ENCODE measurements at places on chromosomes 6 and 20.

- DNase-seq: no peak
These were observed 166.1 kb downstream of the ZDHHC14 start for GRCh38 chr6:157547112-157547511.

DNA sequence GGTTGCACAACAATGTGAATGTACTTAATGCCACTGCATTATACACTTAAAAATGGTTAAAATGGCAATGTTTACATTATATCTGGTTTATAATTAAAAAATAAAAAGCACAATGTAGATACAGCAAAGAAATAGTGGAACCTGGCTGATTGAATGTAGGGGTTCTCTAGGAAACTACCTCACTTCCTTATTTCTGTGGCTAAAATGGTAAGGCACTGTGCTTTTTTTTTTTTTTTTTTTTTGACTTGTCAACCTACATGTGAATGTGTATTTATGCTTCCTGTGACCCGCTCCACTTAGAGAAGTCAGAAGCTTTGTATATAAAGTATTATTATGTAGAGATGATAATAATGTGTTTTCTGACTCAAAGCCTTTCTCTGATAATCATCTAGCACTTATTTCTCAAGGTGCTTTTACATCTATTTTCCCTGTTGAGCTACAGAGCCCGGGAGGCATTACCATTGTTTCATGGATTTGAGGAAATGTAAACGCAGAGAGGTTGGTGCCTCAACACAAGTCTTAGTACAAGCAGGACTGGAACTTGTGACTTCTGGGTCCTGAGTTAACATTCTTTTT lies 55.0 kb downstream of the SOX4 start:
- DNase-seq: no peak

DNA sequence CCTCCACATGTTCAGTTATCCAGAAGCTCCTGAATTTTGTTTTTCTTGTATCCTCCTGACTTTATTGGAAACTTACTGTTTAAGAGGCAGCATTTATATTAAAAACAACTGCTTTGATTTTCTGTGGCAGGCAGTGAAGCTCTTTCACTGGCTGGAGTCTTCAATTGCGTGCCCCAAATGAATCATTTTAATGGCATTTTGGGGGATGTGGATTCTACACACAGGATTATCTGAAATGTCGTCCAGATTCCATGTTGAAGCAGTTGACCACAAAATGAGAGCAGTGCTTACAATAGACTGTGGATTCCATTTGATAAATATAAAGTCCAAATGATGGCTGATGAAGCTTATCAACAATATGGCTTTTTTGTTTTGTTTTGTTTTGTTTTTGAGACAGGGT lies 41.0 kb upstream of the HIVEP1 start:
- no peak for DNase-seq

DNA sequence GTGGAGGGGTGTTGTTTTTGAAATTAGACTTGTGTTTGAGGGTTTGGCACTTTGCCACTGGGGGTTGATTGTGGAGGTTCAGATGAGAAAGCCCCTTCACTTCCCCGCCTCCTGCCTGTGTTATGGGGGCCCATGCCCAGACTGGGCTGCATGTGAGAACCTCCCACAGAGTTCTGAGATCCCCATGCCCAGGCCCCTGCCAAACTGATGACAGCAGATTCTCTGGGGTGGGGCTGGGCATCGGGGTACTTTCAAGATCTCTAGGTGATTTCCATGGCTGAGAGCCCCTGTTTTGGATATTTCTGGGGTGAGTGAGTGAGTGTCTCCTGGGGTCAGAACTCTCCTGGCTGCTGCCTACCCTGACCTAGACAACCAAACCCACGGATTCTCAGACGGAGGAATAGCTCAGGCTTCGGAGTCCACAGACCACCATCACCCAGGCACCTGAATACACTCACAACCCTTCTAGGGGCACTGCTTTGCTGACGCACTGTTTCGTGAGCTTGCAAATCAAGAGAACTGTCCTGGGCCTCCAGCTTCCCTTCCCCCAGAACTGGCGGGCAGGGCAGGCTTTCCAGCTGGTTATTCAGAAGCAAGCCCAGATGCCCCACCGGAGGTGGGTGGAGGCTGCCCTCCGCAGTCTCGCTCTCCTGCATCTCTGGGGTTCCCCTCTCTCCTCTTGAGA lies 6.3 kb downstream of the BCAS1 start:
- DNase-seq: no peak

GRCh38 chr6:157258878-157259277 lies 64.4 kb downstream of the TMEM242 start:
- peak; percentile 41 for DNase-seq

DNA sequence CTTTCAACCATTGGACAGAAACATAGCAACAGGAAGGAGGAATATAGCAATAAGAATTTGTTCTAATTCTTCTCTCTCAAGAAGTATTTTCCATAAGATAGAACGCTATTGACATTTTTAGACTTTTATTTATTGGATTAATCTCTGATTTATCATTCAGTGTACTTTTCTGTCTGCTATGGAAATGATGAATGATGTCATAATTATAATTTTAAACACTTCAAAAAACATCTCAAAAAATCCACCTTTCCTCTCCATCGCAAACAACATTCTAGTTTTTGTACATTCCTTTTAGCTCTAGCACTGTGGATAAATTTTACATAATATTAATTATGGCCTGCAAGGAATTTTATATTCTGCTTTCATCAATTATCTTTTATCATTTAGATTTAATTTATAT lies 643.2 kb downstream of the DHX35 start:
- DNase-seq: no peak

DNA sequence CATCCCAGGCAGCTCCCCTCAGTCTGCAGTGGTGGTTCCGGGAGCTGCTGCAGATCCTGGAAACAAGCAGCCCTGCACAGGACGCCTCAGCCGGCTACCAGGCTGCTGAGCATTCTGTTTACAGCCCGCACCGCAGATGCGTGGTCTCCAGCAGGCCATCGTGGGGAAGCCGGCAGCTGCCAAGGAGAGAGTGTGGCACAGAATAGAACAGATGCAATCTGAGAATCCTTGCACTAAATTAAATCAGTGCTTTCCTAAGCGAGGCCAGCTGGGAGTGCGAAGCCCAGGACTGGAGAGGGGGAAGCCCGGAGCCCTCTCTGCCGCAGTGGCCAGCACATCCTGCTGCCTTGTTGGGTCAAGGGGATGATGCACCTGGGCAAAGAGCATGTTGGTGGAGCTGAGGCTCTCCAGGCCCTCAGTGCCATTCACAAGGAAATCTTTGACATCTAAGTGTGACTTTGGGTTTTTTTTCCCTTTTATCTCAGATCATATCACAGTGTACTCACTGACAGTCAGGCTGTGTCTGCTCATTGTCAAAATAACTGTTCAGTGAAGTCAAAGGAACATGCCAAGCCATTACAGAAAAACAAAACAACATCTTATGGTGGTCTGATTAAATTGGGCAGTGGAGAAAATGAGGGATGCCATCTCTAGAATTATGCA lies 118.1 kb downstream of the SYNDIG1 start:
- DNase-seq: no peak

DNA sequence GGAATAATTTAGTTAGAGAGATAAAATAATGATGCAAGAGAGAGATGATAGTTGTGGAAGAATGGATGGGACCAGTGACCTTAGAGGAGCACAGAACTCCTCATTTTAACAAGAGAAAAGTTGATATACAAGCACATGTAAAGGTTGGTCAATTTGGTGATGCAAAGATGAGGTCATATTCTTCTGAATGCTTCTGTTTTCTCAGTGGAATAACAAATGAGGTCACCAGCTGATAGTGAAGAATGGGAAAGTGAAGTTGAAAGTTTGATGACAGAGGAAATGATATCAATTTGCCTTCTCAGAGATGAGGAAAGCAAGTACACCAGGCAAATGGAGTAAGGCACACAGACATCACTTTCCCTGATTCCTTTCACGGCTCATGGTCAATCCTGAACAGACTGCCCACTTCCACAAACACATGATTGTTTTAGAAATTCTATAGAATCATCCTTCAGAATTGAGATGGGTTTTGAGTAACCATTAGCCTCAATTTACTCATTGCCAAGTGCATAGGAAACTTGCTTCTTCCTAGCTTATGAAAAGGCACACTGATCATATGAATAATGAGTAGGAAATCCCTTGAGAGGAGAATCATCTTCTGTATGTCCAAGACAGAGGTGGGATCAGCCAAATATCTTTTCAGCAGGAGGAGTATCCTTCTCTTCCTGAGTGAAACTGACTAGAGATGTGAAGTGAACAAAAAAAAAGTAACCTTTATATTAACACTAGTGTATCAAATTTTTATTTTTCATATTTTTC lies 82.4 kb upstream of the TCF21 start:
- DNase-seq: no peak

- no peak for DNase-seq
These were observed 101.6 kb upstream of the SNX9 start for GRCh38 chr6:157721426-157721825.

GRCh38 chr6:74409447-74409846 lies 713.4 kb downstream of the CD109 start:
- DNase-seq: no peak

GRCh38 chr20:36572701-36573102 lies 695 bp upstream of the TGIF2 start:
- peak; percentile 33 for DNase-seq

DNA sequence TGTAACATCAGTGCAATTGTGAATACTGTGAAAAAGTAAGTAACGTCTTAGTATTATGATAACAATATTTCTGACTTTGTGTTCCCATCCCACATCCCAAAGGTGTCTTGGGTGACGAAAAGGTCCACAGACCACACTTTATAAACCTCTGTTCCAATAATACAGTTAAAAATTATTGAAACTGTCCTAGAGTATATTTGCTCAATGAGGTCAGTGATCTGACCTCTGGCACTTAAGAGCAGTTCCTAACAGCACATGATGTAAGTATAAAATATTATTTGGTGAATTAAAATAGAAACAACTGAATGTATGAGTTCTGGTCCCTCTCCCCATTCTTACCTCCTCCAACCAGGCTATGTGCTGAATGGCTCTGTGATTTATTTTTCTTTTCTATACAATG lies 566.4 kb upstream of the MMS22L start:
- DNase-seq: no peak

GRCh38 chr6:157861184-157861583 lies 38.1 kb downstream of the SNX9 start:
- no peak for DNase-seq

- DNase-seq: no peak
These were observed 31.8 kb downstream of the MLIP start for GRCh38 chr6:54142889-54143519.

- no peak for DNase-seq
These were observed 271.1 kb downstream of the SAMD5 start for GRCh38 chr6:147779624-147780023.

DNA sequence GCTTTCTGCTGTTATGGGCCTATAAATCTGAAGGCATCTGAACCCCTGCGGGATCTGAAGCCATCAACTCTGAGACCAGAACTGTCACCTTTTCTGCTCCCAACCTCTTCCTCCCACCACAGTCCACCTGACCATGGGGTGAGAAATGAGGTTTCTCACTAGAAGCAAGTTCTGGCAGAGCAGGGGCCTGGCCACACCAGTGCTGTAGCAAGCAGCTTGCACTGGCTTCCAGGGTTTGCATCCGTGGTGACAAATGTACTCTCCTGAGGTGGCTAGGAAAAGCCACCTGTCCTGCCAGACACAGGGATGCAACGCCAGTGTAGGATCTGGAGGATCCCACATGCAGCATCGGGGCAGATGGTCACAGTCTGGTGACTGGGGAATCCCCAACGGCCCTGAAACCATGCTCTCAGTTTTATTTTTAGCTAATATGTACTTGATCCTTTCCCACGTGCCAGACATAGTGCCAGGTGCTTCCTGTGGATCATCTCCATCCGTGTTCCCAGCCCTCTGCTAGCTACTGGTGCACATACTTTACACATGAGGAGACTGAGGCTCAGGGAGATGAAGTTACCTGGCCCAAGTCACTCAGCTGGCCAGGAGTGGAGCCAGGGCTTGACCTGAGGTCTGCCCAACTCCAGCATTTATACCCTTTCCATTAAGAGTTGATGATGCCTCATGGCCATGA lies 122.1 kb upstream of the SPACA1 start:
- DNase-seq: no peak

- DNase-seq: no peak
These were observed 17.0 kb downstream of the PHF20 start for GRCh38 chr20:35788796-35789195.

DNA sequence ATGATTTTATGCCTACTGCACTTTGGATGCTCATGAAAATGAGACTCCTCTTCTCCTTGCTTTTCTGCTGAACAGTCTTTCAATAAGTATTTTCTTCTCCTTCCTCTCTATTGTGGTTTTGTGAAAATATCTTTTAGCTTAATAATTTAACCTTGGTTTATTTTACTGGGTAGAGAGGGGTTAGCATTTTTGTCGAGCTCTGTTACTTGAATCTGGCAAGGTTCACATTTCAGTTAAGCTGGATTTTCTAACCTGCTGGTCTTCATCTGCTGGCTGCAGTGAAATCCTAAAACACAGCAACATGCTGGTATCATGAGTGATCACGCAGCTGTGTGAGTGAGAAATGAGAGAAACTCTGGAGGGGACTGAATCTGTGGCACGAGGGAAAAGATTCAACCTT lies 222.7 kb upstream of the NOX3 start:
- DNase-seq: no peak

- DNase-seq: no peak
These were observed 74.4 kb downstream of the MBOAT1 start for GRCh38 chr6:20137837-20138236.

DNA sequence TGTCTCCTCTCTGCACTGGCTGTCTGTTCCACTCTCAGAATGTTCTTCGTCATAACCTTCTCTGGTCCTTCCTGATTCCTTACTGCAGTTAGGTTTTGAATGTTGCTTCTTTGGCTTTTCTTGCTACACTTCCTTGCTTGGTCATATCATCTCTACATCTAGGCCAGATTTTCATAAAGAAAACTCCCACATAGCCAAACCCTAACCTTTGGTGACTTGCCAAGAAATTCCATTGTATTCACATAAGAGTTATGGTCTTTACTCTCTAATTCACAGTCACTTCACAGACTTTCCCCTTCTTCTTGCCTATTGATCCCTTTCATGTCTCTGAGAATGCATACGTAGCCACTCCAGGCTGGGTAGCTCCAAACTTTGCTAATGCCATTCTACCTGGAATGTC lies 41.9 kb upstream of the SIM1 start:
- DNase-seq: no peak

GRCh38 chr6:139330826-139331500 lies 39.2 kb upstream of the TXLNB start:
- no peak for DNase-seq

DNA sequence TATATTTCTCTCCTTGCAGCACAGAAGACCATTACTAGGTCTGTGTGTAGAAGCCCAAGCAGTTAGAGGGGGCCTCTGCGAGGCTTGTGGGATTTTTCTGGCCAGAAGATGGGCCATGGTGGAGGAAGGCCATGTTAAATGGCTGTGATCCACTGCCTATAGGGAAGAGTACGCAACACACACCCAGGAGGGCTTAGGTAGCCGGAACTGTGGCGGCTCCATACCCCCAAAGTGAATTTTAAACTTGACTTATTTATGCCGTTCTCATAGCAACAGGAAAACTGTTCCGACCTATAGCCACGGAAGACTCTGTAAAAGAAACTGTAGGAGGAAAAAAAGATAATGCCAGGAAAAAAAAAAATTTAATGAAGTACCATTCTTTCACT lies 69.5 kb downstream of the SLX4IP start:
- DNase-seq: no peak

Measured in CMK (cell line).